ENCODE measurements at places on chromosomes 13 and 19. TPM values are rescaled to one million over a fixed set of nuclear protein-coding genes. Genes with fewer than 3 reads are reported as not detected.

RLN3 gene
- total RNA-seq: not detected

ZNF729 gene
- 0.23 TPM for total RNA-seq

GNA15 gene
- 1.4 TPM for total RNA-seq

SIRT6 gene
- total RNA-seq: 11.5 TPM

RFPL4AL1 gene
- total RNA-seq: not detected

B3GNT3 gene
- 0.46 TPM for total RNA-seq

KCNJ14 gene
- 0.92 TPM for total RNA-seq

IGFL2 gene
- 0.92 TPM for total RNA-seq

All from diencephalon (tissue), 1 donor.